Calu3 (cell line): ENCODE measurements at places on chromosomes 3 and 15.

DNA sequence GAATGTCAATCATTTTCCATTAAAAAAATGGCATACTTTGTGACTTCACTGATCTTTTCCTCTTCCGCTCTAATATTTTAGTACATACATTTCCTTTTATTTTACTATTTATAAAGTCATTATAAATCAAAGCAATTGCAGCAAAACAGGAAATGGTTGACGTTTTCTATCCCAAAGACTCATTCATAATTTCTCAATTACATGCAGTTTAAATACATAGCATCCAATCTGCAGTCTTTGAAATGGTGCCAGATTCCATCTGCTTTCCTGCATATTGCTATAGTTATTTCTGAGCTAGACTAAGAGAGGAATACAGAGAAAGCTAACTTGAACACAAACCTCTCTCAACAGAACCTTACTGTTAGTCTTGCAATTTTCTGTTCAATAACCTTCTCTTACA, 179.8 kb downstream of the ZPLD1 start:
- no peak for DNase-seq
- H3K27me3 ChIP-seq: no peaks in the 10 kb centered on the region
- no peaks in the 10 kb centered on the region for H3K4me1 ChIP-seq
- no peaks in the 10 kb centered on the region for H3K36me3 ChIP-seq
- no peak overlapping the region for H3K27ac ChIP-seq
- H3K4me3 ChIP-seq: no peak overlapping the region

DNA sequence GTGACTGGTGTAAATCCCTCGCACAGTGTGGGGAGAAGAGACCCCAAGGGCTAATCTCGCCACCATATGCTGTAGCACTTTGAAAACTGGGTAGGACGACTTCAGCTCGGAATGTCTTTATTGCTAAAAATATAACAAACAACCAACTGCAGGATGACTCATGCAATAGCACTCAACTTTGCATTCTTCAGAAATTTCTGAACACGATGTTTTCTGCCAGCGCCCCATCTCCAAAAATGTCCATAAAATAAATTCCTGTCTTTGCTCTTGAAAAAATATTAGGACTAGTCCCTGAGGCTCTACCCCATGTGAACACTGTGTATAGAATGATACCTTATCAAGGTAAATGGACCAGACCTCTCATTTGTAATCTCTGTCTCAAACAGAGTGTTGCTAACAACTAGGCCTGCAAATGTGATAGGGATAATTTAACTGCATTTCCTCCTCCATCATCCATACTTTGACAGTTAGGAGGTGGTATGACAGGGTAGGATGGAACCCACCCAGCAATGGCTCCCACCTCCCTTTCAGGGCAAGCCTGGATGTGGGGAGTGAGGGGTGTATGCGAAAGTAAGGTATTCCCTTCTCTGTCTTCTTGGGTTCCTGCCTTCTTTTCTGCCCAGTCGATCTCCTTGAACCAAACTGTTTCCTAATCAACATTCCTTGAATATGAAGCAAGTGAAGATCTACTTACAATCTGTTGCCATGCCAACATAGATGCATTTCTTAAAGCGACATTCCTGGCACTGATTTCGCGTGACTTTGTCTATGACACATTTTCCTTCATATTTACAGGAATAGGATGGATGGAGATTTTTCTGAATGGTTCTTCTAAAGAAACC, 201.1 kb downstream of the NR1D2 start:
- H3K4me1 ChIP-seq: peaks cover 33% of the 10 kb centered on the region
- H3K36me3 ChIP-seq: no peaks in the 10 kb centered on the region
- peak overlapping the region; percentile 50 for H3K27ac ChIP-seq
- no peak for DNase-seq
- H3K4me3 ChIP-seq: no peak overlapping the region

- no peak for DNase-seq
- H3K36me3 ChIP-seq: no peaks in the 10 kb centered on the region
- H3K27ac ChIP-seq: no peak overlapping the region
- no peak overlapping the region for H3K4me3 ChIP-seq
Observed at GRCh38 chr3:19446687-19447086, 298.4 kb downstream of the KCNH8 start.

DNA sequence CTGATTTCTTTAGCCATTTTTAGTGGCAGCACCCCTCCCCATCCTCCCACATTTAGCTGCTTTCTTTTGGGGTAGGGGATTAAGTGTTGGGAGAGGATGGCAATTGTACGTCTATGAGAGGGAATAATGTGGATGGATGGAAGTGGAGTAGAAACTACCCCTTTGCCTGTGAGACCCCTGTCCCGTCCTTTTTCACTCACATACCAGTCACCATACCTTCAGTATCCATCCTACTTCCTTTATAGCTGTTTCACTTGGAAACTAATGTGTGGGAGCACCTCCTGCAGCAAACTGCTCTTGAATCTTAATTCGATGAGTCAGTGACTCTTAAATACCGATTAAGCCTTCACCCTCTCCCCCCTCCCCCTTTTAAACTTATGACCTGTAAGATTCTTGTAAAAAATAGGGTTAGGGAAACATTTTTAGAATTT, 730 bp downstream of the SPRED1 start:
- no peaks in the 10 kb centered on the region for H3K4me1 ChIP-seq
- peak overlapping the region; percentile 78 for H3K4me3 ChIP-seq
- H3K27me3 ChIP-seq: no peaks in the 10 kb centered on the region
- peaks cover 37% of the 10 kb centered on the region for H3K36me3 ChIP-seq
- no peak for DNase-seq

GRCh38 chr3:160103397-160103796, 114.8 kb downstream of the IL12A start:
- H3K36me3 ChIP-seq: no peaks in the 10 kb centered on the region
- no peak for DNase-seq

DNA sequence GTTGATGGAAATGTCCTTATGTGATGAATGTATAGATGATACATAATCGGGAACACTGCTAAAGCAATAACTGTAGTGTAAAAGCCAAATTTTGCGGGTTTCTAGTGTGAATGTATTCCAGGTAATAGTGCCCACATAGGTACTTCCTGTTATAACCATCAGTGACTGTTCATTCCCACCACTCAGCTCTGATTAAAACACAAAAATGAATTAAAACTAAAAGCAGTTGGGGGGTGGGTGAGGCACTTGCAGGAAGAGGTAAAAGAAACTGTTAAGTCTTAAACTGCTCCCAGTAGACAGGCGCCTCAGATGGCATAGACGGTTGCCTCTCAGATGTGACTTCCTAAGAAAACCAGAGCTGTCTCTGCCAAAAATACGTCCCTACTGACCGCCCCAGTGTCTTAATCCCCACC, 893 bp upstream of the MTHFS start:
- no peak for DNase-seq
- H3K27me3 ChIP-seq: no peaks in the 10 kb centered on the region
- H3K36me3 ChIP-seq: peaks cover 17% of the 10 kb centered on the region
- peak overlapping the region; percentile 98 for H3K4me3 ChIP-seq
- H3K27ac ChIP-seq: no peak overlapping the region

DNA sequence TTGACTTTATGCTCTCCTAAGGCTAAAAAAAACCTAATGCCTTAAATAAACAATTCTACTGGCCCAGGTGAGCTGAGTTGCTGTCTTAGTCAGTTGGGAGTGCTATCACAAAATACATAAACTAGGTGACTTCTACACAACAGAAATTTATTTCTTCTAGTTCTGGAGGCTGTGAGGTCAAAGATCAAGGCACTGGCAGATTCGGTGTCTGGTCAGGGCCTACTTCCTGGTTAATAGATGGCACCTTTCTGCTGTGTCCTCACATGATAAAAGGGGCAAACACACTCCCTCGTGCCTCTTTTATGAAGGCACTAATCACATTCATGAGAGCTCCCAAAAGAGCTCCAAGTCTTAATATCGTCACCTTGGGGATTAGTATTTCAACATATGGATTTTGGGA, 11.5 kb upstream of the TBL1XR1 start:
- no peak for DNase-seq
- peaks cover 15% of the 10 kb centered on the region for H3K36me3 ChIP-seq
- no peak overlapping the region for H3K4me3 ChIP-seq
- peaks cover 32% of the 10 kb centered on the region for H3K4me1 ChIP-seq
- H3K27me3 ChIP-seq: no peaks in the 10 kb centered on the region

- H3K27me3 ChIP-seq: no peaks in the 10 kb centered on the region
- H3K36me3 ChIP-seq: no peaks in the 10 kb centered on the region
- no peak for DNase-seq
Observed at GRCh38 chr3:24533561-24534193, 39.0 kb upstream of the THRB start.

- H3K36me3 ChIP-seq: peaks cover 6% of the 10 kb centered on the region
- no peak overlapping the region for H3K4me3 ChIP-seq
- H3K4me1 ChIP-seq: peaks cover 30% of the 10 kb centered on the region
Observed at GRCh38 chr3:90132197-90132596, 1024.8 kb downstream of the EPHA3 start.

GRCh38 chr3:146970236-146970635, 365.1 kb upstream of the PLSCR5 start:
- no peak for DNase-seq
- no peaks in the 10 kb centered on the region for H3K27me3 ChIP-seq
- H3K36me3 ChIP-seq: no peaks in the 10 kb centered on the region
- no peak overlapping the region for H3K4me3 ChIP-seq

DNA sequence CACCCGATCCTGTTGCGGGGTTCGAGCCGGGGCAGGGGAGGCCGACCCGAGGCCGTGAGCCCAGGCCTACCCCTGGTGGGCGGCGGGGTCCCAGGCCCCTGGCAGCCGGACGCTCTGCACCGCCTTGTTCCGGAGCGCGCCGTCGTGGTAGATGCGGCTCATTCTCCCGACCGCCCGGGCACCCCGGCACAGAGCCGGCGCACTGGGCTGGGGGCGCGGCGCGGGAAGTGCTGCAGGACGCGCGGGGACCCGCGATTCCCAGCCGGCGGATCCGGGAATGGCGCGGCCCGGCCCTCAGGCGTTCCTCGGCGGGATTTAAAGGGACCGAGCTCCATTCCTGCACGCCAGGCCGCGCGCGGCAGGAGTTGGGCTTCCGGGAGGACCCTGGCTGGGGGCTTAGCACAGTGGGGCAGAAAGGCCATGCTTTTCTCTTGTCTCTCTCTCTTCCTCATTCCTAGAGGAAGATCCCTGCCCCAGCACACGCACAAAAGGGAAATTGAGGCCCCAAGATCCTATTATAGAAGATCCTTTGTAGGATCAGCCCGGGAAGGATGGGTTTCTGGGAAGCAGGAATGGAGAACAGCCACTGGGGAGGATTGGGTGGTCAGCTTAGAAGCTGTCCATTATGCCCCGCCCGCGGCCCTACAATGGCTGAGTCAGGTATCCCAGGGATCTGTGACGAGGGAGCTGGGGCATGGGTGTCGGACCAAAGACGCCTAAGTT, at the start of gene ARPIN:
ARPIN (minus strand) TSS at position 279 of the 723 bp plus-strand sequence; CDS start at position 162, 117 bp downstream.
- peak within 1 kb of the TSS; percentile 86 for H3K4me3 ChIP-seq
- H3K4me1 ChIP-seq: peaks cover 36% of the 10 kb centered on the region
- H3K27me3 ChIP-seq: no peaks in the 10 kb centered on the region
- H3K36me3 ChIP-seq: peaks cover 6% of the 10 kb centered on the region
- DNase-seq: peak; percentile 72

- DNase-seq: no peak
- H3K27ac ChIP-seq: no peak overlapping the region
- H3K4me3 ChIP-seq: no peak overlapping the region
- H3K36me3 ChIP-seq: peaks cover 15% of the 10 kb centered on the region
- no peaks in the 10 kb centered on the region for H3K4me1 ChIP-seq
Observed at GRCh38 chr3:57900786-57901185, 107.4 kb upstream of the FLNB start.

- H3K4me3 ChIP-seq: no peak overlapping the region
- H3K27ac ChIP-seq: no peak overlapping the region
- no peaks in the 10 kb centered on the region for H3K4me1 ChIP-seq
Observed at GRCh38 chr3:140051019-140051957, 116.3 kb downstream of the CLSTN2 start.

- peaks cover 42% of the 10 kb centered on the region for H3K4me1 ChIP-seq
- H3K27me3 ChIP-seq: no peaks in the 10 kb centered on the region
- H3K27ac ChIP-seq: no peak overlapping the region
- no peak overlapping the region for H3K4me3 ChIP-seq
- no peaks in the 10 kb centered on the region for H3K36me3 ChIP-seq
Observed at GRCh38 chr3:110816008-110816407, 255.6 kb upstream of the NECTIN3 start.

DNA sequence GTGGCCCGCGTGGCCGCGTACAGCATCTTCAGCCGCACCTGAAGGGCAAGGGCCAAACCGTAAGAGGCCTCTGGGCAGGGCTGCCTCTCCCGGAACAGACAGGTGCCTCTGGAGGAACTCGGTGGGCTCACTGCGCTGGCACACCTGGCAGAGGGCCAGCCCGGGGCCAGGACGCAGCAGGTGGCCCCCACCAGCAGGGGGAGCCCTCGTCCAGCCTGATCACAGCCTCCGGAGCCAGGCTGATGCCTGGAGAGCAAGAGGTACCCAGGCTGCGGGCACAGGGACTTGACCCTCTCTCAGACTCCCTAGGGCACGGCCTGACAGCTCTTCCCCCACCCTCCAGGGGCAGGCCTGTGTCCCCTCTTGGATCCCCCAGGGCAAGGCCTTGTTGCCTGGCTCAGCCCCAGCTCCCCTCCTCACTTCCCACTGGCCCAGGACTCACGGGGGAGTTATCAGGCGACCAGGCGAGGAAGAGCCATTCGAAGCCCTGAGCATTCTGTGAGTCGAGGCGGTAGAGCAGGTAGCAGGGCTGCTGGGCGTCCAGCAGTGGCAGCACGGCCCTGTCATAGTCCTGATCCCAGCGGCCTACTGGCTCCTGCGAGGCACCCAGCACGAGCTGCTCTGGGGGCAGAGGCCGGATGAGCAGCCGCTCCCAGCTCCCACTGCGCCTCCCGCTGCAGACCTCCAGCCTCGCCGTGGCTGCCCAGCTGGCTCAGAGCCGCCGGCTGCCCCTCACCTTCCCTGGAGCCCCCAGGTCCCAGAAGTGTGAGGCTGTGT, 6.2 kb upstream of the TLR9 start:
- no peaks in the 10 kb centered on the region for H3K27me3 ChIP-seq
- H3K36me3 ChIP-seq: peaks cover 30% of the 10 kb centered on the region
- no peak overlapping the region for H3K27ac ChIP-seq
- no peaks in the 10 kb centered on the region for H3K4me1 ChIP-seq
- H3K4me3 ChIP-seq: no peak overlapping the region
- DNase-seq: peak; percentile 94
